ENCODE measurements at places on chromosomes 3 and 15.

DNA sequence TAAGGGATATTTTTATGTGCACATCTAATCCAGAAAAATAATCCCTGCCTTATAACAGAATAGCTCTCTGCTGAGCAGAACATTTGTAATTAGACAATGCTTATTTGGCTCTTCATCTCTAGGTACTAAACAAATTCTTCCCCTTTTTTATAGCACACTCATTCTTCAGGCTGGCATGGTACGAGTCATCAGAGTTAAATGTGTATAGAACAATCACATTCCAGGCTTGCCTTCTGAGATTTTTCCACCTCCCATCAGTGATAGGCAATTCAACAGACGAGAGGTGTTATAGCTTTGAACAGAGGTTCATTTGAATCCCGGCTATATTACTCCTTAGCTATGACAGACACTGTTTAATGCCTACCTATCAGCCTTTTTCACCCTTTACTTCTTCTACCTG, 21.4 kb upstream of the SPPL2A start:
- DNase-seq = no peak

DNA sequence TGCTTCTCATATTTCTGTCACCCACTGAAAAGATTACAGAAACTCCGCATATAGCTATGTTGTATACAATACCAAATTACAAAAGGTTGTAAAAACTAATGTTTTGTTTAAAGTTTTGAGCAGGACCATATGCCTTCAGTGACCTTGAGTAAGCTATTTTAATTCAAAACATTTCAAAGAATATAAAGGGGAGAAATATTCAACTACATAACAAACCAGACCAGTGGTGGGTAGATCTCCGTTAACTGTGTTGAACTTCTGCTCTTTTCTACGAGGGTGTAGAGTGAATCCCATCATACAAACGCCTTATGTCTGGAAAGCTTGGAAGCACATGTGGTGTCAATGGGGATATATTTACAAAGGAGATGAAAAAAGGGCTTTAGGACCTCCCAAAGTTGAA, 68.4 kb upstream of the NR2F2 start:
- DNase-seq = no peak

DNA sequence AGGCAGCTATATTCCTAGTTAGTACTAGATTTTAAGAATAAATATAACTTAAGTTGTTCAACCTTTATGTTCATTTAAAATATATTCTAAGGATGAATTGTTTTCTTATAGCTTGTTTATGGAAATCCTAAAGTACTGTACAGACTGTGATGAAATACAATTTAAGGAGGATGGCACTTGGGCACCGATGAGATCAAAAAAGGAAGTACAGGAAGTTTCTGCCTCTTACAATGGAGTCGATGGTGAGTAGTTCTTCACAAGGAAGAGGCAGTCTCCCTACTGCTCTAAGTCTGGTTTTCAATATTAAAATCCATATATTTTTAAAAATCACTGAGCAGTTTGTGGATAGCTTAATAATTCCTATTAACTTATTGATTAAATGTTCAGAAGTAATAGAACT, 29.6 kb downstream of the CALML4 start:
- no peak for DNase-seq

- DNase-seq = no peak
These were observed 141.7 kb upstream of the NDN start for GRCh38 chr15:23828786-23829185.

DNA sequence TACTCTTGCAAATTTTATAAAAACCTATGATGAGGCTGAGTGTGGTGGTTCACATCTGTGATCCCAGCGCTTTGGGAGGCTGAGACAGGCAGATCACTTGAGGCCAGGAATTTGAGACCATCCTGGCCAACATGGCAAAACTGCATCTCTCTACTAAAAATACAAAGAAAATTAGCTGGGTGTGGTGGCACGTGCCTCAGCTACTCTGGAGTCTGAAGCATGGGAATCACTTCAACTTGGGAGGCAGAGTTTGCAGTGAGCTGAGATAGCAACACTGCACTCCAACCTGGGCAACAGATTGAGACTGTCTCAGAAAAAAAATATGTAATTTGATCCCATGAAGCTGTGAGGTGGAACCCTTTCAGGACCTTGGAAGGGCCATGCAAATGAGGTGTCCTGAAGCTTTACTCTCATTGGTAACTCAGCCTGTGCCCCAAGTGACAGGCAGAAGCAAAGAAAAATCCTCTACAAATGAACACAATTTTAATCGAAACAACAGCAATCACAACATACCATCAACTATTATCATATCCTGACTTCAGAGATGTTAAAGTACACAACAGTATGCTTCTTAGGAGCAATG, 84.6 kb upstream of the CDV3 start:
- no peak for DNase-seq

- no peak for DNase-seq
These were observed 20.6 kb upstream of the MDFIC2 start for GRCh38 chr3:70333080-70333479.

GRCh38 chr3:4284865-4285264, 18.3 kb upstream of the SETMAR start:
- DNase-seq = no peak

DNA sequence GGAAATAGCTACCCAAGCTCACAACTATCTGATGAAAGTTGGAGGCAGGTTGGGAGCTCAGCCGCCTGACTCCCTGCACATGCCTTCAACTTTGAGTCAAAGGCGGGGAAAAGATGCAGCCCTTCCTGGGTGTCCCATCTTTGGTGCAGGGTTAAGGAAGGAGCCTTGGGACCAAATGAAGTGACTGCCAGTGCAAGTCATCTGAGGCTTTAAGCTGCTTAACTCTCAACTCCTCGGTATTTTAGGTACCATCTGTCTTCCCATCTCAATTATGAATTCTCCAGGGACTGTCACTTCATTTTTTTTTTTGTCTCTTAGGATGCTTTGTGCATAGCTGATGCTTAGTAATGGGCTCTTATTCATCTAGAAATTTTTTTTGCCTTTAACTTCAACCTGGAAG, 408.8 kb upstream of the C2CD4B start:
- DNase-seq = no peak

GRCh38 chr15:96340598-96341512, 10.4 kb downstream of the NR2F2 start:
- no peak for DNase-seq

DNA sequence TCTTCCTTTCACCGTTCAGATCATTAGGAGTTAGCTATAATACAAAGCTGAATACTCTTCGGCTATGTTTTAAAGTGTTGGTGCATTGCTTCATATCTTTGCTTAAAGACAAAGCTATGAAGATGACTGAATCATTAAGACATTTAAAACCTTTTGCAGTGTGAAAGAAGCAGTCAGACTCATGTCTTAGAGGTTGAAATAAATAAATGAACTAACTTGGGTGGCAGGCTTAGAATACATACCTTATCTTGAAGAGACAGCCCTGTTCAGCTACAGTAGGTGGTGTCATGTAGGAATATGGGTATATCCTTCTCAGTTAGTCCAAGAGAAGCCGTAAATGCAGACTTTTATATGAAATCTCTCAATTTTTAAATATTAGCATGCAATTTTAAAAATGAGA, 63.4 kb downstream of the OPA1 start:
- no peak for DNase-seq

- peak; percentile 84 for DNase-seq
These were observed 6.4 kb downstream of the CELSR3 start for GRCh38 chr3:48656061-48656840.

DNA sequence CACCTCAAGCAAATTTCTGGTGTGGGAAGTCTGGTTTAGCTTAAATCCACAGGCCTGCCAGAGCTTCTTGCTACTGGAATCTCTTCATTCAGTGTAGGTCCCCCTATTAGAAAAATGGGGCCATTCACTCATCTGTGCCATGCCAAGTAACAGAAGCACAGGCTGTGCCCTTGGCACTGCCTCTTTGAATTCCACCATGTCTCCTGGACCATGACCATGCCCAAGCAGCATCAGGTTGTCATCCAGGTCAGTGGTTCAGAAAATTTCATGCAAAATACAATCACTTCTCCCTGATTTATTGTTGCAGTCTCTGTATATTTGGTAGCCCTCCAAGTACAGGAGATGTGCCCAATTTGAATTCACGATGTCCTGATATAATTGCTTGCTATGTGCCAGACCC, 602.1 kb upstream of the ZNF385D start:
- no peak for DNase-seq

All from central memory CD4-positive, alpha-beta T cell (primary cell).